ENCODE measurements at places on chromosomes 2 and 18.

- DNase-seq, result no peak
Observed at GRCh38 chr2:165002638-165003037, 47.3 kb upstream of the SLC38A11 start.

GRCh38 chr2:120279708-120280107 lies 27.1 kb downstream of the RALB start:
- DNase-seq, result no peak

DNA sequence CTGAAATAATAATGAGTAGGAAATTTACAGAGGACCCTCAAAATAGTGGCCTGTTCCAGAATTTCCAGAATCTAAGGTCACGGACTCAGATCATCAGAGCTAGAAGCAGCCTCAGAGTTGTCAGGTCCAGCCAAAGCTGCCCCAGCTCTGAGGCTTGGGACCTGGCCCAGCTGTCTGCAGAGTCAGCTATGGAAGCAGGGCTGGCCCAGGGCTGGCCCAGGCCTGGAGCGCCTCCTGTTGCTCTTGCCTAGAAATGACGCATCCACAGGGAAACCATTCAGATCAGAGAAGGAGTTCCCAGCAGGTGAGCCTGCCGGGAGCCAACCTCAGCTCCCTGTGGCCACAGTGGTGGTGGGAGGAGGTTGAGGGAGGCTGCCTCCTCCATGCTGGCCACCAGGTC lies 106.7 kb upstream of the ARL4C start:
- DNase-seq, result no peak

DNA sequence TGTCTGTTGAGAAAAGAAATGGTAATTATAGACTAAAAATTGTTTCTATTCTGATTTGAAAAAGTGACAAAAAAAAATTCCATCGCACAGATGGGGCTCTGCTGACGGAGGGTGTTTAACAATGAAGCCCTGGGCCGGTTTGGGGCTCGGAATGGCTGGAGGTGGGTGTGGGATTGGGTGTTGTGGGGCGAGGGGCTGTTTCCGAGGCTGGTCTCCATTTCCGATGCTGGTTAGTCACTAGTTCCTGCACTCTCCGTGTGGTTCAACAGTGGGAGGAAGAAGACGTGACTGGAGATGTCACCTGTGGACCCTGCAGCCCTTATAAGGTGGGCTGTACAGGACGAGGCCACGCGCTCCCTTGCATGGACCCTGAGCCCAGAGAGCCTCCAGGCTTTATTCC lies 143.2 kb downstream of the KLHL29 start:
- DNase-seq, result no peak

DNA sequence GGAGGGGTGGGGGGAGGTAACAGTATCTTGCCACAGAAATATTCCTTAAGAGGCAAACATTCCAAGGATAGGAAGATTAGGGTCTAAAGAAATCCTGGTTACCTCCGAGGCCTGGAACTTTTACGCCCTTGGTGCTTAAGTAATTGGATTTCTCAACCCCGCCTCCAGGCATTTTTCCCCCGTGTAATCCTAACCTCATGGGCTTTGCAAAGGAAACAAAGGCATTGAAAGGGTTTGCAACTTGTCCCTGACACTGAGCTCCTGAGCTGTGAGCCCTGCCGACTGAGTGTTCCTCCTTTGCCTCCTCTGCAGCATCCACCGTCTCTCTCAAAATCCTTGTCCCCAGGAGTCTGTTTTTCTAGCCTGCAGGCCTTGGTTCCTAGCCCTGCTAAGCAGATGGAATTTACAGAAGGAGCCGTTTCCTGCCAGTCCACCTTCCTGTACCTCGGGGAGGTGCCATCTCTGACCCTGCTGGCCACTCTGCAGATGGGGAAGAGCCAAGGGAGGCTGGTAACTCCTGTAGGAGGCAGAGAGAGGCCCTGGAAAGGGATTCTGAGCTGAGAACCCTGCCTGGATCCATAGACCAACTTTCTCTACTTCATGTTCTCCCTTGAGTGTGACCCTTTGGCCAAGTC lies 24.2 kb downstream of the TET3 start:
- DNase-seq, result no peak

GRCh38 chr2:227939271-227940027 lies 68.0 kb downstream of the DAW1 start:
- DNase-seq, result no peak

DNA sequence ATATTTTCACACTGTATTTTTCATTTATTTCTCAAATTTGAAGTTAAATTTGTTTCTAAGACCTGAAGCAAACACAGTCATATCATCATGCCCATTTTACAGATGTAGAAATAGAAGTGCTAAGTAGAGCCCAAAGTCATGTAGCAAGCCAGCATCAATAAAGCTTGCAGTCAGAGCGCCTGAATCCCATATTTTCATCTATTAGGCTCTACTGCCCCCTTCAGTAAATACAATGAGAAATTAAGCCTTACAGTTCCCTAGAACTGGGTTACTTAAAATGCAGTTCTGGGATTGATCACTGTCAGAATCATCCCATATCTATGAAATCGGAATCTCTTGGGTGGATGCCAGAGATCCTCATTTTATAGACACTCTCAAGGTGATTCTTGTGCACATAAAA lies 419.9 kb downstream of the TGIF1 start:
- no peak for DNase-seq

GRCh38 chr2:202172439-202173211 lies 65.8 kb downstream of the SUMO1 start:
- no peak for DNase-seq

DNA sequence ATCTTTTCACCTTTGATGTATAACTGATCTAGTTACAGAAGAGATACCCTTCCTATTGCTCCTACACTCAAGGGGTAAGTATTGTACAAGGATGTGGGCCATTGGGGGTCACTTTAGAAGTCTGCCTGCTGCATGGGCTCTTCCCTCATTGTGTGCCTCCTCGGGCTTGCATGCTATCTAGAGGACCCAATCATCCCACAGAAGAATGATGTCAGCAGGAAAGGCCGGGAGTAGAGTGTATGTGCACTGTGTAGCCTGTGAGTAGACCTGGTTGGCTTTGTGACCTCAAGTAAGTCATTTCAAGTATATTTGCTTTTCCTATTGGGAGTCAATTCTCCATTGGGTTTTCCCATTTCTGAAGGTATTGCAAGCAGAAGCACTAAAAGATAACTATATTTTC lies 129.5 kb upstream of the TRIB2 start:
- no peak for DNase-seq

- no peak for DNase-seq
Observed at GRCh38 chr2:39663187-39663930, 2.4 kb upstream of the TMEM178A start.
